ENCODE measurements at places on chromosomes 4 and X.

- peaks cover 15% of the 10 kb centered on the region for H3K4me1 ChIP-seq
- no peaks in the 10 kb centered on the region for H3K36me3 ChIP-seq
- peak; percentile 85 for DNase-seq
- no peak overlapping the region for H3K27ac ChIP-seq
Observed at GRCh38 chr4:54233277-54233696, 4.2 kb downstream of the PDGFRA start.

DNA sequence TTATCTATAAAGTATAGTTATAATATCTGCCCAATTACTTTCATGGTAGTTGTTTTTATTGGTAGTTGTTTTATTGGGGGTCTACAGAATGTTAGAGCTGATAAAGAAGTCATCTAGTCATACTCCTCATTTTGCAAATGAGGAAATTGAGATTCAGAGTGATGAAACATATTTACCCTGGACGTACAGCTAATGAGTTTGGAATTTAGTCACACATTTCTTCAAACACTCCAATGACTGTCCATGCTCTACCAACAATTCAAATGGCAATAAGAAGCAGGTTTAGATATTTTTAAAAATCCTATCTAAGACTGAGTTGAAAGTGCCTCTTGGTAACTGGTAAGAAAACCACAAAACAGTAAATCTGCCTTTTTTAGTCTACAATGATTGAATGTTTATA is 98.2 kb downstream of the MAGEC1 start:
- H3K27me3 ChIP-seq, result no peaks in the 10 kb centered on the region
- H3K36me3 ChIP-seq, result no peaks in the 10 kb centered on the region
- no peaks in the 10 kb centered on the region for H3K4me1 ChIP-seq
- DNase-seq, result no peak
- no peak overlapping the region for H3K27ac ChIP-seq

- peaks cover 13% of the 10 kb centered on the region for H3K4me1 ChIP-seq
- H3K27me3 ChIP-seq, result no peaks in the 10 kb centered on the region
- no peak overlapping the region for H3K27ac ChIP-seq
- no peak overlapping the region for H3K4me3 ChIP-seq
- H3K36me3 ChIP-seq, result no peaks in the 10 kb centered on the region
Observed at GRCh38 chr4:8582941-8583654, 2.9 kb downstream of the GPR78 start.

DNA sequence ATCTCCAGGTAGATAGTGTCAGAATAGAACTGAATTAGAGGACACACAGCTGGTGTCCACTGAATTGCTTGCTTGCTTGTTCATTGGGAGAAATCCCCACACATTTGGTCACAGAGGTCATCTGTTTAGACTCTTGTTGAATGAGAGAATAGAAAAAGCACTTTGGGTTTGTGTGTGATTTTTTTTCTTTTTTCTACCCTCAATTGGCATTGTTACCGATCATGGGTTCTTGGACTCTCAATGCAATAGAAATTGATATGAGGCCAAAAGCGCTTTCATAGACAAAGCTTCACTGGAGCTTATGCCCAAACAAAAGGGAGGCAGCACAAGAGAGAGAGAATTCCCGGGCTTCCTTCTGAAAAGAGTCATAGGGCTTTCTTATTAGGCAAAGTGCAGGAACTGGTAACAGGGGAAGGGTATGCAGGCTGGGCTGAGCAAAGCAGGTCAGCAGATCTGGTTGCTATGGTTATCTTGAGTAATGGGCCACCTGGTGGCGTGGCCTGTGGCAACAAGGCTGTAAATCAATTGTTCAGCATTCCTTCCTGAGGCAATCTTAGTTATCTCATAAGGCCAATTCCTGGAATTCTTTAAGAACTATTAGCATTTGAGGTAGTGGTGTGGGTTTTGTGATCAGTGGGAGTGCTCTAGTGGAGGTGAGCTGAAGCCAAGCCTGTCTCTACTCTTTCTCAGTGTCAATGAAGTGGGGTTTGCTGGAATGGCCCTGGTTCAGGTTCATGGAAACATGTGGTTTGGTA is 5.3 kb upstream of the GPR82 start:
- H3K4me3 ChIP-seq, result no peak overlapping the region
- no peak for DNase-seq
- H3K4me1 ChIP-seq, result peaks cover 13% of the 10 kb centered on the region
- H3K27ac ChIP-seq, result no peak overlapping the region
- H3K36me3 ChIP-seq, result no peaks in the 10 kb centered on the region
- H3K27me3 ChIP-seq, result no peaks in the 10 kb centered on the region

- DNase-seq, result no peak
- H3K27ac ChIP-seq, result no peak overlapping the region
- H3K27me3 ChIP-seq, result no peaks in the 10 kb centered on the region
- H3K4me1 ChIP-seq, result peaks cover 5% of the 10 kb centered on the region
- no peak overlapping the region for H3K4me3 ChIP-seq
- H3K36me3 ChIP-seq, result no peaks in the 10 kb centered on the region
Observed at GRCh38 chr4:150664935-150665334, 83.0 kb downstream of the MAB21L2 start.

- no peaks in the 10 kb centered on the region for H3K27me3 ChIP-seq
- H3K4me3 ChIP-seq, result no peak overlapping the region
- H3K27ac ChIP-seq, result no peak overlapping the region
- no peak for DNase-seq
- no peaks in the 10 kb centered on the region for H3K4me1 ChIP-seq
Observed at GRCh38 chr4:167238226-167238625, 3.9 kb upstream of the SPOCK3 start.

GRCh38 chr4:40976343-40976742 is 226.6 kb downstream of the NSUN7 start:
- peak; percentile 76 for DNase-seq
- H3K27me3 ChIP-seq, result no peaks in the 10 kb centered on the region
- H3K4me3 ChIP-seq, result no peak overlapping the region
- no peaks in the 10 kb centered on the region for H3K36me3 ChIP-seq
- no peaks in the 10 kb centered on the region for H3K4me1 ChIP-seq

- H3K4me1 ChIP-seq, result peaks cover 40% of the 10 kb centered on the region
- no peaks in the 10 kb centered on the region for H3K36me3 ChIP-seq
- peak overlapping the region; percentile 72 for H3K27ac ChIP-seq
- no peaks in the 10 kb centered on the region for H3K27me3 ChIP-seq
Observed at GRCh38 chr4:185304541-185304940, 91.2 kb downstream of the LRP2BP start.

GRCh38 chr4:55089916-55090315 is 35.5 kb downstream of the KDR start:
- no peak for DNase-seq
- no peaks in the 10 kb centered on the region for H3K4me1 ChIP-seq
- H3K27me3 ChIP-seq, result no peaks in the 10 kb centered on the region

Data from Karpas-422 (cell line).